ENCODE measurements at places on chromosomes 4 and X.

DNA sequence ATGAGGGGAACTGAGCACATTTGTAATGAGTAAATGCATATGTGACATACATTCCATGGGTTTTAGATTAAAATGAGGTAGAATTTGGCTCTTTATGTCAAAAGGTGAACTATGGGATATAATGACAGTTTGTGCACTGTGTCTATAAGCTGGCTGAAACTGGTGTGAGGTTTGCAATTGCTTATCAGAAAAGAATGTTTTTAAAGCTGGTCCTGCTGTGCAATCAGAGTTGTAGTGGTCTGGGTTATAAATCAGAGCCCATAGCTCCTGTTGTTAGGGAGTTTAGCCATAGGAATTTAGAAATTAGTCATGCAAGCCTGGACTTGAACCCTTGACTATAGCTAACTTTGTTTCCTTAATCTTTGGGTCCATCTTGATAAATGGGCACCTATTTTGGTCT is 23.1 kb upstream of the GATB start:
- DNase-seq, result no peak

DNA sequence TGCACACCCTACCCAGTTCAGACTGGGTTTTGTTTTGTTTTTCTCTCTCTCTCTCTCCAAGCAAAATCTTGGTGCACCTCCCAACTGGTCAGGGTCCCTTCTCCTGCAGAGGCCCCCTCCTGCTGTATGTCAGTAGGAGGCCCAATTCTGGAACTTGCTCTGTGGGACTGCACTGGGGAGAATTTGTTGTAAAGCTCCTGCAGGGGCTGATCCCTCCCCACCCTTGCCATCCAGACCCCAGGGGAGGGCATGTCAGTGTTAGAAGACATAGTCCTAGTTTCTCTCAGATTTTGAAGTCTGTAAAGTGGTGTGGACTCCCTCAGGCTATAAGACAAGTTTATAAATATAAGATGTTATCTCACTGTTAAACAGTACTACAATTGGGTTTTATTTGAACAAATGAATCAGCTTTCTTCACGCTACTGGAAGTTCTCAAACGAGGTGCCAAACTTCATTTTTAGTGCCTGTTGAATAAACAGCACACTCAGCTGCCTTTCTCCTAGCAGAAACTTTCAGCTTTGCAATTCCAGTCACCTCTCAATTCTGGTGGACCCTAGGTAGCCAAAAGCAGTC is 88.6 kb upstream of the FRMPD3 start:
- no peak for DNase-seq

GRCh38 chrX:154366666-154367055 is 7.8 kb downstream of the FLNA start:
- no peak for DNase-seq

DNA sequence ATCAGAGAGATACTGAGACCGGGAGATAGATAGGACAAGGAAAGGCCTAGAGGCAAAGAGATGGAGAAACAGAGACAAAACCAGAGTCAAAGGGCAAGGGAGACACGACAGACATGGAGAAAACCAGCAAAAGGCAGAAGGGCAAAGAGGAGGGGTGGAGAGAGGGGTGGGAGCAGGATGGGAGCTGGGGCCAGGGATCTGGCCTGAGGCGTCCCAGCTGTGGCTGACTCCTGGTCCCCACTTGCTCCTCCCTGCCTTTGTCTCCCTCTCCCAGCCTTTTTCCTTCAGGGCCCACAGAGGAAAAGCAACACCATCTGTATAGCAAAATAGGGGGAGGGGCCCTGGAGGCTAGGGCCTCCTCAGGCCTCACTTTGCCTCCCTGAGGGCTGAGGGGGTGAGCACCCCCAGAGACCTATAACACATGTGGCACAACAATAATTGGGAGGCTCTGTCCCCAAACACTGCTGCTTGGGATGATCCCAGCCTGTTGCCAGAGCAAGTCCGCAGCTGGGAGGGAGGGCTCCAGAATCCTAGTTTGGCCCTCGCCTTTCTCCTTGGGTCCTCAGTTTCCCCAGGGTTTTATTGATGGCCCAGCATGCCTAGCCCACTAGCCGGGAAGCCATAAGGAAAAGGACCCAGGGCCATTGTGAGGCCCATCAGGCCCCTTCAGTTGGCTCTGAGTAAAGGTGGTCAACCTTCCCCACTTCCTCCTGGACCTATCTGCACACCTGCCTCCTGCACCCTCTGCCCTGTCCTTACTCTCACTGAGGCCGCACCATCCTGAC is 96.8 kb downstream of the PJA1 start:
- no peak for DNase-seq

- DNase-seq, result no peak
Measured at GRCh38 chr4:6616087-6616995, 24.1 kb upstream of the MRFAP1 start.

DNA sequence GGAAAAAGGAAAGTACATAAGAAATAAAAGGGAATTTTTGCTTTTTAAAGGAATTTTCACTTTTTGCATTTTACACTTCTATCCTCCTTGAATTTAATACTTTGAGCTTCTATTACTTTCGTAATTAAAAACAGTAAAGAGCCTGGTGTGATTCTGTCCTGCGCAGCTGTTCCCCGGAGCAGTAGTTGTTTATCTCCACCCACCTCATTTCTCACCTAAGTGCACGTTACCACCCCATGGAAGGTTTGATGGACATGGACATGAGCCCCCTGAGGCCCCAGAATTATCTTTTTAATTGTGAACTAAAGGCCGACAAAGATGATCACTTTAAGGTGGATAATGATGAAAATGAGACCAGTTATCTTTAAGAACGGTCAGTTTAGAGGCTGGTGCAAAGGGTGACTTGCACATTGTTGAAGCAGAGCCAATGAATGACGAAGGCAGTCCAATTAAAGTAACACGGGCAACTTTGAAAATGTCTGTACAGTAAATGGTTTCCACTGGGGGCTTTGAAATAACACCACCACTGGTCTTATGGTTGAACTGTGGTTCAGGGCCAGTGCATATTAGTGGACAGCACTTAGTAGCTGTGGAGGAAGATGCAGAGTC is 52.1 kb upstream of the TEX13D start:
- DNase-seq, result no peak

DNA sequence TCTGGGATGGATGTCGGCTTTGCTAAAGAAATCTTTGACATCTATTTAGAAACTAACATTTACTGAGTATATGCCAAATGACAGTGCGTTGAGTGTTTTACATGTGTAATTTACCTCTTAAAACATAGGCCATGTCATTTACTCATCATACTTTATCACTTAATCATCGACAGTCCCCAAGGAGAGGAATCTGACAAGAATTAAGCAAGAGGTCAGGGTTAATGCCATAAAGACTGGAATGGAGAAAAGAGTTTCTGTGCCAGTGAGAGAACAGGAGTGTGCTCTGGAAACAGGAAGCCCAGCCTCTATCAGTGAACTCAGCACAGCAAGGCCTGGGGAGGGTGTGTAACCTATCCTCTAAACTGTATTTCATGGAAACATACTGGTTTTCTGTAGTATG is 28.0 kb upstream of the AMOT start:
- no peak for DNase-seq

- no peak for DNase-seq
Measured at GRCh38 chrX:109831326-109831985, 98.4 kb upstream of the ACSL4 start.

DNA sequence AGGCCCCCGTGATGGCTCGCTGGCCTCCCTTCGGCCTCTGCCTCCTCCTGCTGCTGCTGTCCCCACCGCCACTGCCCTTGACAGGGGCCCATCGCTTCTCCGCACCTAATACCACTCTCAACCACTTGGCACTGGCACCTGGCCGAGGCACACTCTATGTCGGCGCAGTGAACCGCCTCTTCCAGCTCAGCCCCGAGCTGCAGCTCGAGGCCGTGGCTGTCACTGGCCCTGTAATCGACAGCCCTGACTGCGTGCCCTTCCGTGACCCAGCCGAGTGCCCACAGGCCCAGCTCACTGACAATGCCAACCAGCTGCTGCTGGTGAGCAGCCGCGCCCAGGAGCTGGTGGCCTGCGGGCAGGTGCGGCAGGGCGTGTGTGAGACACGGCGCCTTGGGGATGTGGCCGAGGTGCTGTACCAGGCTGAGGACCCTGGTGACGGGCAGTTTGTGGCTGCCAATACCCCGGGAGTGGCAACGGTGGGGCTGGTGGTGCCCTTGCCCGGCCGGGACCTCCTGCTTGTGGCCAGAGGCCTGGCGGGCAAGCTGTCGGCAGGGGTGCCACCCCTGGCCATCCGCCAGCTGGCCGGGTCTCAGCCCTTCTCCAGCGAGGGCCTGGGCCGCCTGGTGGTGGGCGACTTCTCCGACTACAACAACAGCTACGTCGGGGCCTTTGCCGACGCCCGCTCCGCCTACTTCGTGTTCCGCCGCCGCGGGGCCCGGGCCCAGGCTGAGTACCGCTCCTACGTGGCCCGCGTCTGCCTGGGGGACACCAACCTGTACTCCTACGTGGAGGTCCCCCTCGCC is 3.0 kb downstream of the PLXNB3 start:
- no peak for DNase-seq

DNA sequence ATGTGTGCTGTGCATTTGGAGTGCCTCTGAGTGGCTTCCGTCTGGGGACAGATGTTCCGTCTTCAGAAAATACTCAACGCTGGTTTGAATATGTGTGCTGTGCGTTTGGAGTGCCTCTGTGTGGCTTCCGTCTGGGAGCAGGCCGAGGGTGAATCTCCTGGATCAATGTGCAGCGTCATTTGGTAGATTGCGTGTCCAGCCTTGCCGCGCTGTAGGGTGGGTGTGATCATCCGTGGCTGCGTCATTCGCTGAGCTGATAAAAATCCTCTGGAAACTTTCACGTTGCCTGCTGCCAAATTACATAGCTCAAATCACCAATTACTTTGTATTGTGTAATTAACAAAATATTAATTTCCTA is 12.1 kb downstream of the UVSSA start:
- DNase-seq, result no peak

GRCh38 chrX:150574559-150575418 is 6.4 kb downstream of the MTM1 start:
- DNase-seq, result no peak

DNA sequence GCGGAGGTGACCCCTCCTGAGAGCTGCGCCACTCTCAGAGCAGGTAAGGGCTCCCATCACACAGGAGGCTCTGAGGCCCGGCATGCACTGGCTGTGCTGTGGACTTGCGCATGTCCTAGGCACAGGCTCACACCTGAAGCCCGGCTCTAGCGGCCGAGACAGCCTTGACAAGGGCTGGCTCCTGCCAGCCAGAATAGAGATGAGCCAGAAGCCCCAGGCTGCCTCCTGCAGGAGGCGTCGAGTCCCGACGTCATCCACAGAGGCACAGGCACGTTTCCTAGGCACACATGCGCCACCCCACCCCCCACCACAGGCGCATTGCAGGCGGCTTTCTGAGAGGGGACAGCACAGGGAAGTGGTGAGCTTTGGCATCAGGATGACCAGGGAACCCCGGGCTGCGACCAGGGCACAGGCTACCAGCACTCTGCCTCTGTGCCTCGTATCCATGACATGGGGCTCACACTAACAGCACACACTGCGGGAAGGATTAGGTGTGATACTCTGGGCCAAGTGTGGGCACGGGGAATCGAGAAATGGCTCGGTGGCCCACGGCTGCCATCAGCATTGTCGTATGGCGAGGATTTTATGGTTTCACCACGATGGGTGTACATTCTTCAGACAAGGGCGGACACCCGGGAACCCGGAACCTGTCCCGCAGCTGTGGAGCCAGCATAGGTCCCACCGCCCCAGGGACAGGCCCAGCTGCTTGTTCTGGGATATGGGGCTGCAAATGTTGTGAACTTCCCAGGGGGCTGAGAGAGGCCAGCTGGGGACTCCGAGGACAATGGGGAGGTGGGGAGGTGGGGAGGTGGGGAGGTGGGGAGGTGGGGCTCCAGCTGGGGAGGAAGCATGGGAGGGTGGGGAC is 90.7 kb upstream of the ADRA2C start:
- DNase-seq, result no peak

- no peak for DNase-seq
Measured at GRCh38 chrX:118755633-118756032, 28.2 kb downstream of the IL13RA1 start.
